ENCODE measurements at places on chromosomes 6 and 20.

DNA sequence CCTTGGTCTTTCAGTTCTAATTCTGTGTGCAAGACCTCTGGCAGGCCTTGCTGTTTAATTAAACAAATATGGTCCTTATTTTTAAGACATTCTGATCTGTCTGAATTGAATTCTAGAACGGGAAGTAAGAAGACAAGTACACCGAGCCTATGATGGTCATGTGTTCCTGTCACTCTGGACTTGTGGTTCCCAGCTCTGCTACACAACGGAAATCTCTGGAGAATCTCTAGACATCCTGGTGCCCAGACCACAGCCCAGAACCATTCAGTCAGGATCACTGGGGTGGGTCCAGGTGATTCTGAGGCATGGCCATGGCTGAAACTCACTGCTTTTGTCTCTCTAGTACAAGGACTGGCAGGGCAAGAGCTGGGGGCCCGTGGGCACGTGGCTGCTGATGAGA lies 15.9 kb upstream of the KCNK16 start:
- no peak for DNase-seq

- DNase-seq, result no peak
These were observed 143.5 kb downstream of the WDR27 start for GRCh38 chr6:169558378-169558773.

DNA sequence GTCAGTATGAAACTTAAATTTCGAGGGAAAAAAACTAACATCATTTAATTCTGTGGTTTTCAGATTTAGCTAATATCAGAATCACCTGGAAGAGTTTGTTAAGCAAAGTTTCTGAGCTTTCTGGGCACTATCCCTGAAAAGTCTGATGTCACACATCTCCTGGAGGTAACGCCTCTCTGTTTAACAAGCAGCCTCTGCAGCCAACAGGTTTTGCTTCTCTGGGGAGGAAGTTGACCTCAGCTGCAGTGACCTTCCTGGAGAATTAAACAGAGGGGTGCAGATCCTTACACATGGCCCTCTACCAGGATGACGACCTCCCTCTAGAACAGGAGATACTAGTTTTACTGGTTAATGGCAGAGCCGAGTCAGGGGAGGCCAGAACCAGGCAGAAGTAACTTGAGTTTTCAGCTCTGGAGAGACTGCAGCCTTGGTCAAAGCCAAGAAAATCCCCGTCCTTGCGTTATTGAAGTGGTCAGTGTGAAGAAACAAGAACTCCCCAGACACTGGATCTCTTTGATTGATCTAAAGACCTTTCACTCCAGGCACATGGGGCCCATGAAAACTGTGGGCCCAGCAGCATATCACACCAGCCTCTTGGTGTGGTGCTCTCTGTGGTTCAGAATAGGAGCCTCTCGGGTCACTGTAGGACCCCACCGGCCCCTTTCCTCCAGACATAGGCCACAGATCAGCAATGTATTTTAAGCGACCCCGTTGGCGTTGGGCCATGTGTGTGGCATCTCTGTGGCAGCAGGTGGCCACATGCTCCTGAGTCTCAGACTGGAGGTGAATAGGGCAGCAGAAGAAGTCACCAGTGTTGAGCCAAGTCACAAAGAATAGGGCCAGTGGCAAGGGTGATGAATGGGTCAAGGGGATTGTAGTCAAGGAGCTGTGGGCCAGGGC lies 33.4 kb upstream of the CCR6 start:
- peak; percentile 46 for DNase-seq

DNA sequence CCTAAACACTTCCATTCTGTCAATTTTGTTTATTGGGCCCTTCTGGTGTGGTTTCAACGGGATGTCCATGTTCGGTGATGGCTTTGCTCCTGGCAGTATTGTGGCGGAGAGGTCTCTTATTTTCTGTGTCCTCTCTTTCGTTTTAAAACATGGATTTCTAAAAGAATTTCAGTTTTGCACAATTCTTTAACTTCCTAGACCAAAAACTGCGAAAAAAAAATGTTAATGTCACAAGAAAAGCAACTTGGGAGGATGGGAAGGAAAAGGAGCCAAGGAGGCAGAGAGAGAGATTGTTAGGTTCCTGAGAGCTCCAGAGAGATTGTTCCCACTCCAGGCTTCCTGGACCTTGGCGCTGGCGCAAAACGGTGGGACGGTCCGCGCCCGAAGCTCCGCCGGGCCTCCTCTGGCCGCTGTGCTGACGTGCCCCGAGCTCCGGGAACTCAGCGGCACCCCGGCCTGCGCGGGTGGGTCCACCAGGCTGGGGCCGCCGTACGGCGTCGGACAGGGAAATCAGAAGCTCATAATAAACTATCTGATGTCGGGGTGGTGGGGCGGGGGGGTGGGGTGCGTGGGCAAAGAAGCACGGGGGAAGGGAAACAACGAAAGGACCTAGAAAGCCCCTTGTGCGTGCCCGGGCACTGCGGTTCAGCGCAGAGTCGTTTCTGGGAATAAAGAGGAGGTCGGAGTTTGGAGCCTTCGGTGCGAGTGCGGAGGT lies 951 bp upstream of the OLIG3 start:
- DNase-seq, result peak; percentile 27

- DNase-seq, result no peak
These were observed 498.3 kb upstream of the SULF2 start for GRCh38 chr20:48283470-48284110.

GRCh38 chr6:62891065-62891647 lies 320.1 kb upstream of the FKBP1C start:
- no peak for DNase-seq

- DNase-seq, result no peak
These were observed 179.7 kb downstream of the KHDC1L start for GRCh38 chr6:73045609-73046008.

GRCh38 chr20:45892828-45893500 lies 1.8 kb downstream of the CTSA start:
- DNase-seq, result no peak

- DNase-seq, result peak; percentile 68
These were observed 995 bp downstream of the ZFP64 start for GRCh38 chr20:52190437-52191131.

DNA sequence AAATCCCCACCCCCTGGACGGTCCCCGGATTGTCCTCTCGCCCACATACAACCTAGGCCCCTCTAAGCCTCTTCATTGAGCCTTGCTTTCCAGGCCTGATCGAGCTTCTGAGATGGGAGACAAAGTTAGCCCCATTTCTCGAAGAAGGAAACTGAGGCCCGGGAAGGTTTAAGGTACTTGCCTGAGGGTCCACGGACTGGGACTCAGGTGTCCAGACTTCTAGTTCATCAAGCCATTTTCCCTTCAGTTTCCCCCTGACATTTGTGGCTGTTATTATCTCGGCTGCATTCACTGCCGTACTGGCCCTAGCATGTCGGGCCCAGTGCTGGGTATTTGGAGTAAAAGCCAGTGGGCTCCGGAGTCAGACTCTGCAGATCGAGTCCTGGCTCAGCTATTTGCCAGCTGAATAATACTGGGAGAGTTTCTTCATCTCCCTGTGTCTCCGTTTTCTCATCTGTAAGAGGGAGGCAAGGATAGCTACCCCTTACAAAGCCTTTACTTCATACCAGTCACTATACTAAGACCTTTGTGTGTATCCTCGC lies 633 bp downstream of the RPRD1B start:
- DNase-seq, result no peak

GRCh38 chr6:127186889-127187288 lies 68.4 kb downstream of the RSPO3 start:
- DNase-seq, result no peak

DNA sequence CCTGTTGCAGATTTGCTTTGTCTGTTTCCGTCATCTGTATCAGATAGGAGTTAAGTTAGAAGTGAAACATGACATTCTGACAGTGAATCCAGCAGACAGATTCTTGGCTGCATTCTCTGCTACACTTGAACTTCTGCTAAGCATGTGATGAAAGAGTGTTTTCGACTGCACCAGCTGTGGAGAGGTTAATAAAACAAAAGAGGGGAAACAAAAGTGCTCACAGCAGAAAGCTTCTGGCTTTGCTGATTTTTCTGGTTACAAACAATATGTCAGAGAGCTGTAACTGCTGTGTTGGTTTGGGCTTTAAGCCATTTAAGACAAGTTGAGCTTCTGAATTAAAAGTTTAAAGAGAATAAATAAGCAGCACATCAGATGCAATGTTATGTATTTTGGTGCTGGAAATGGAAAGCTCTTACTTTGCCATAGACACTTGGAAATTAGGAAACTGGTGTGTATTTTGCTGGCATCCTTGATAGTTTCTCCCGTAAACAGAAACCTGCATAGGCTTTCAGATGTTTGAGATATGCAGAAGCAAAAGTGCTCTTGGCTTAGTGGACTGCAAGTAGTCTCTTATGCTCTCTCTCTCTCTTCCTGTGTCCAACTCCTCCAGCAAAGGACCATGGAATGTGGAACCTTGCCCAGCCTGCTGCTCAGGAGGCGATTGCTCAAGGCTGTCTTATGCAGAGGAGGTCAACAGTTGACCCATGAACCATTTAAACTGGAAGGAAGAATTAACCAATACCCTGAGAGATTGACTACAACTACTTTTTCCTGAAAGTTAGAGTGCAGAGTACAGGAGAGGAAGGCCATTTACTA lies 104.9 kb downstream of the RPS12 start:
- DNase-seq, result no peak

- no peak for DNase-seq
These were observed 30.2 kb downstream of the FAM229B start for GRCh38 chr6:112117554-112117953.

DNA sequence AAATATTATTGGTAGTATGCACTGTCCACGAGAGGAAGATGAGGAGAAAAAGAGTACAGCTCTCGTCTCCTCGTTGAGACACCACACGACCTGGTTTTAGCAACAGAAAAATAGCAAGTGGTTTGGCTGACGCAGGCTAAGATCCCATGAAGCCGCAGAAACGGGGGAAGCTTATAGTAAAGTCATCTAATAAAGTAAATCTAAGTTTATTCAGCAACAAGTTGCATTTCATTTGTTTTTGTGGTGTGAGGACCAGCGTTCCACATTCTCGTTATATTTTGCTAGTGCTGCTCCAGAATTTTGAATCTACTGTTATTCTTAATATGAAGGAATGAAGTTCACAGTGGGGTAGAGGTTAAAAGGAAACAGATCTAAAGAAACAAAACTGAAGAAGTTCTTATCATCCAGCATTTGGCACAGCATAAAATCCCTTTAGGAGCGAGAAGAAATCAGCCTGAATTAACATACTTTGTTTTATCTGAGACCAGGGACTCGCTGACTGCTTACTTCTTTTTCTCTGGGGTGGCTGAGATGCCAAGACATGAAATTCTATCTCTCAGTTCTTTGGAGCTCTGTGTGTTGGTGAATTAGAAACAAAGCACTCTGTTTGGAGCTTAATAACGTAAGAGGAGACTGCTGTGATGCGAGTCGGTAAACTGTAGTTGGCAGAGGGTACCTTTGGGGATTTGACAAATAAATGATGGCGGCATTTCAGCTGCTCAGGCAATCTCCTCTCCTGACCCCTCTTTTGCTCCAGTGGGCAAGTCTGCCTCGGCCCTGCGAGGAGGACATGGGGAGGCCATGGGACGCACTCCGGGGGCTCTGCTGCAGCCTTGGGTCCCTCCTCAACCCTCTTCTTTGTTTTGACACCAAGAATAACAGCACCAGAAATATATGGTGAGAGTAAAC lies 24.9 kb upstream of the IRF4 start:
- no peak for DNase-seq
